ENCODE measurements at places on chromosomes 6 and 20.

DNA sequence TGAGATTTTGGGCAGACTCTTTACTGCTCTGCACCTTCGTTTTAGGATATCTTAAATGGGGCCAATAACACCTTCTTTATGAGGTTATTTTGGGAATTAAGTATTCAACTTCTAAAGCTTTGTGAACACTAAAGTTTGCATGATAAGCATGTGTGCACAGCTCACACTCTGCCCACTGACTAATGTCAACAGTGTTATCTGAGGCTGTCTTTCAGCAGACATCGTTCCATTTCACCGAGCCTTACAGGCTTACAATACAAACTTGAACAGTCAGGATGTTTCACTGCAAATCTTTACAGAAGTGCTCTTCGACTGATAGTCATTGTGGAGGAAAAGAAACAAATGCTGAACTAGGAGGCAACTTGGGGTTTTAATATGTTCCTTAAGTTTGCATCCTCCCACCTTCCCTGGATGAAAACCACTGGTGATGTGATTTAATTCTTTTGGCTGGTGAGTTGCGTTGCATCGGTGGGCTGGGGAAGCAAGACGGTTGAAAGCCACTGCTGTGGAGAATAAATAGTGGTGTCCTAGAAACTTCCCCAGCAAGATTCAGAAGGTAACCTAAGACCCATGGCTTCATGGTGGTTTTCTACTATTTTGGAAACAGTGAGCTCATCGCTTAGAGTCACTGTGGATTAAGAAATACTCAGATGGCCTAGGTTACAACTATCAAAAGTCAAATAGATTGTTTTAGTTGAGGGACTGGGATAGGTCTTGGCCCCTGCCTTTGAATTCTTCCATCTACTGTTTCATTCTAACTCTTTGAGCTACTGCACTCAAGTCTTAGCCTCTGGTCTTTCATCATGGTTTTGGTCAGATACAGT, 167.2 kb upstream of the MAP3K7 start:
- no peak for DNase-seq

GRCh38 chr6:44253307-44254101, 3.8 kb downstream of the SLC35B2 start:
- peak; percentile 43 for DNase-seq

GRCh38 chr6:150866991-150867501, 1.5 kb downstream of the MTHFD1L start:
- DNase-seq = peak; percentile 38

- DNase-seq = no peak
These were observed 43.9 kb upstream of the EEF1A1 start for GRCh38 chr6:73564578-73565345.

GRCh38 chr6:76852776-76853175, 610.5 kb downstream of the HTR1B start:
- DNase-seq = peak; percentile 16

DNA sequence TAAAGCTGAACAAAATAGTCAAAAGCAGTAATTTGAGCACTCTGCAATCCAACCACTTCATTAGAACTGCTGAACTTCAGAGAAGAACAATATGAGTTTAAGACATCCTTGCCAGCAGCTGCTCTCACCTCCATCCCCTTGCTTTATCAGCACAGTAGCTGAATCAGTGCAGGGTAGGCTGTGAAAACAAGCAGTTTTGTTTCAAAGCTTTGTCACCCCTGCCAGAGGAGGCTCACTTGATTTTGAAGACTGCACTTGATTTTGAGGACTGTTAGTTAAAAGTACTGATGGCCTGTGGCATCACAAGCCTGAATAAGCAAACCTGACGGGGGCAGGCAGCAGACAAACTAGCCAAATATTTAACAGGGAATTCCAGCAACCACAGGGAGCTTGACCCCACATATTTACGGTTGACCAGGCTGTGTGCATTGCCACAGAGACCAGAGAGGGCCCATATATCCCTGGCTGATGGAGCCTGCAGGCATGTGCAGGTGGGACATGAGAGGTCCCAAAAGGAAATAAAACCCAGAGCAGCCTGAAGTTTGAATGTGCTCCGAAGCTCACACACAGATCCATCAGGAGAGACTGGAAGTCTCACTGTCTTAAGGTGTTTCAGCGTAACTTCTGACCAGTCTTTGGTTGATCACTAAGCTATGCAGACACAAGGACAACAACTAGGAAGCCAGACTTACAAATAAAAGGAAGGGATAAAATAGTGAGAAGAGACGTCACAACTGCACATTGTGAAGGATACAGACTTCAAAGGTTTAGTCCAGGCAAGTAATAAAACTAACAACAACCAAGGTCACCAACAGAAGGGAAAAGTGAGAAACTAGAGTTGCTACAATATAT, 97.4 kb downstream of the PDSS2 start:
- peak; percentile 6 for DNase-seq

- DNase-seq = peak; percentile 37
These were observed 26.7 kb downstream of the MDN1 start for GRCh38 chr6:89792881-89793280.

DNA sequence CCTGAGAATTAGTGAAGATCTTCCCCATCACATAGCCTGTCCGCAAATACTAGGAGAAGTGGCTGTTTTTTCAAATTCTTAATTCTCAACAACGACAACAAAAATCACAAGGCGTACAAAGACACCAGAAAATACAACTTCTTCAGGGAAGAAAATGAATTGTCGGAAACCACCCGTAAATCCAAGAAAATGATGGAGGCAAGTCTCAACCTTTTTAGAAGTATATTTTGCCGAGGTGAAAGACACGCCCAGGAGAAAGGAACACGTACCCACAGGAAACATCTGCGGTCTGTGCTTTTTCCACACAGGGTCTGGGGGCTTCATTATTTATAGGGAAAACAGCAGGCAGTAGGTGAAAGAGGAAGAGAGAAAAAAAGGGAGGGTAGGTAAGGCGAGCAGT, 223.9 kb upstream of the GGTLC1 start:
- DNase-seq = no peak

- DNase-seq = peak; percentile 69
These were observed at the start of gene ISM1 for GRCh38 chr20:13220904-13221297. ISM1 (plus strand) TSS chr20:13221274; CDS start chr20:13221777, 503 bp downstream.

- no peak for DNase-seq
These were observed 36.8 kb downstream of the NTSR1 start for GRCh38 chr20:62745279-62745951.

GRCh38 chr6:56758553-56758952, 115.9 kb upstream of the DST start:
- DNase-seq = no peak

DNA sequence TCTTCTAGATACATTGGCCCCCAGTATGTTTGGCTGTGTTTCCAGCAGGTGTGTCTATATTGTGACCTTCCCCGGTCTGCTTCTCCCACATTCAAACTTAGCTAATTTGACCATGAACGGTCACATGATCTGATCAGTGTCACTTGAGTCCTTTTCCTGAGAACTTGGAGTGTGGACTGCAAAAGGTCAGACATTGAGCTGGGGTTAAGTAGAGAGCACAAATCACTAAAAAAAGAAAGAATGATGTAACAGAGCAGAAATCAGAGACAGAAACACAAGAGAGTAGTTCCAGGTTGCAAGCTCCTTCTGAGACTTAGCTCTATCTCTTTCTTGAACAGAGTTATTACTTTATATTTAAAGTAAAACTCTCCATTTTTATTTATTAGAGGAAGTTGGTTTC, 733.9 kb downstream of the CBLN4 start:
- no peak for DNase-seq

DNA sequence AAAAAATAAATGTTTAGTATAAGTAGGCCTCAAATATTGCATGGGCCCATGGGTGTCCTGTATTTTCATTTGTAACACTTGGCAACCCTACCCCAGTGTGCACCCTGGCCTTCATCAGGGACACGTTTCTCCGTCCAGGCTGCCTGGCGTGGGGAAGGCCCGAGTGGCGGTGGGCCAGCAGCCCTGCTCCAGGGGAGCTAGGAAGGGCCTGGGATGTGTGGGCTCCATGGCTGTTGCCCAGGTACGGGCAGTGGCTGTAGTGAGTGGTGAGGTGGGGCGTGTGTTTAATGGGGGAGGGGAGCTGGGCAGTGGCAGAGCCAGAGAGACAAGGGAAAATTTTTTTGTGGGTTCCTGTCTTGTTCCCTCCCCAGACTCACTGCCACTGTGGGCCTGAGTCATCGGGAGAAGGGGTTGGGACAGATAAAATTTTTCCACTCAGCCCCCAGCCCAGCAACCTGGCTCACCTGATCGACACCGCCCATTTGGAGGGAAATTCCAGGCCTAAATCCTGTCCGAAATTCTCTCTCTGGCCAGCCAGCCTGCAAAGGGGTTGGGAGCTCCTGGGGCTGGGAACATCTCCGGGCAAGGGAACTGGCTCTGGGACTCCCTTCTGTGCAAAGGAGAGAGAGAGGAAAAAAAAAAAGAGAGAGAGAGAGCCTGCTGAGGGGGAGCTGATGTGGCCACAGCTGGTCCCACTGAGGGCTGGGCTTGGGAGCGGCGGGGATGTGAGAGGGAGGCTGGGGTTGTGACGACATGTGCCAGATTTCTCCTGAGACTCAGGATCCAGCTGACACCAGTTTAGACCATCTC, 32.5 kb upstream of the VEGFA start:
- no peak for DNase-seq

DNA sequence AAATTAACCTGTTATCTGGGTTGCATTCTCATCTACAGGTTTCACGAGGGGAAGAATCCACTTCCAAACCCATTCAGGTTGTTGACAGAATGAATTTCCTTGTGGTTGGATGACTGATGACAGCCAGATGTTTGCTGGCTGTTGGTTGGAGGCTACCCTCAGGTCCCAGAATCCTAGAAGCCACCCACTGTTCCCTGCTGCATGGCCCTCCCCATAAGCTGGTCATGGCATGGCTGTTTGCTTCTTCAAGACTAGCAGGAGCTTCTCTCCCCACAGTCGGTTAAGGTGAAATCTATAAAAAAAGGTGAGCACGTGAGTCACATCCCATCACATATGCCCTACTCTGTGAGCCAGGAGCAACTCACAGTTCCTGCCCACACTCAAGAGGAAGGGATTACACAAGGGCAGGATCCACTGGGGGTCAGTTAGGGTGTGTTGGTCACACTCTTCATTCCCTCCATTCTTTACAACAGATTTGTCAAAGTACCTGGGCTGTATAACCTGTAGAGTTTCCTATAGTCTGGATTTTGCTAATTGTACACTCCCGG, 19.5 kb upstream of the RPS10 start:
- no peak for DNase-seq

DNA sequence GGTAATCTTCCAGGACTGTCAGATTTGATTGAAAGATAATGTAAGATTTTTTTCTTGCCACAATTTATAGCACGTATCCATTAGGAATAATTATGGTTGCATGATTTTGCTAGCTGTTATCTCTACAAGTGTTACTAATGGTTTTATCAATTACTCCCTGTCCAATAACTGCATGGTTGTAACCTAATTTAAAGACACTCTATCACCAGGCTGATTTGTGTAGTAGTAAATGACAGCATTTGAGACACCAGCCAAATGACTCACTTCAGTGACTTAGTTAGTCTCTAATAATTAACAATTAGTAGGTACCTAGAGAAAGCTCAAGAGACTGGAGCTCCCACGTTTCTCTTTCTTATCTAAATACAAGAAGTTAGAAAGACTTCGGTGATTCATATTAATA, 453.8 kb upstream of the POU3F2 start:
- no peak for DNase-seq

DNA sequence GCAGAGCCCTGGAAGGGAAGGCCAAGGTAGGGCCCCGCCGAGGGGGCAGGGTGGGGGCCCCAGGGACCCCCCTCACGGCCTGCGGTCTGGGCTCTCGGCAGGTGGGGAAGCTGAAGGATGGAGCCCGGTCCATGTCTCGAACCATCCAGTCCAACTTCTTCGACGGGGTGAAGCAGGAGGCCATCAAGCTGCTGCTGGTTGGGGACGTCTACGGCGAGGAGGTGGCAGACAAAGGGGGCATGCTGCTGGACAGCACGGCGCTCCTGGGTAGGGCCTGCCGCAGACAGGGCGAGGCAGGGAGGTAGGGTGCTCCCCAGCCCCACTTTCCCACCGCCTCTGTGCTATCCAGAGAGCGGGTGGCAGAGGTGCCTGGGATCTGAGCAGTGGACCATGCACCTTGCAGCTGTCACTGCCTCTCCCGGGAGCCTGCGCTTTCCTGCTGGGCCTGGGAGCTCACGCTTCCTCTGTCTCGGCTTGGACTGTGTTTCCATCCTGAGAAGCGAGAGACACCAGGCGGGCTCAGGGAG, 83.1 kb downstream of the SYNJ2 start:
- no peak for DNase-seq

GRCh38 chr6:6315660-6316059, 4.8 kb downstream of the F13A1 start:
- DNase-seq = peak; percentile 25

DNA sequence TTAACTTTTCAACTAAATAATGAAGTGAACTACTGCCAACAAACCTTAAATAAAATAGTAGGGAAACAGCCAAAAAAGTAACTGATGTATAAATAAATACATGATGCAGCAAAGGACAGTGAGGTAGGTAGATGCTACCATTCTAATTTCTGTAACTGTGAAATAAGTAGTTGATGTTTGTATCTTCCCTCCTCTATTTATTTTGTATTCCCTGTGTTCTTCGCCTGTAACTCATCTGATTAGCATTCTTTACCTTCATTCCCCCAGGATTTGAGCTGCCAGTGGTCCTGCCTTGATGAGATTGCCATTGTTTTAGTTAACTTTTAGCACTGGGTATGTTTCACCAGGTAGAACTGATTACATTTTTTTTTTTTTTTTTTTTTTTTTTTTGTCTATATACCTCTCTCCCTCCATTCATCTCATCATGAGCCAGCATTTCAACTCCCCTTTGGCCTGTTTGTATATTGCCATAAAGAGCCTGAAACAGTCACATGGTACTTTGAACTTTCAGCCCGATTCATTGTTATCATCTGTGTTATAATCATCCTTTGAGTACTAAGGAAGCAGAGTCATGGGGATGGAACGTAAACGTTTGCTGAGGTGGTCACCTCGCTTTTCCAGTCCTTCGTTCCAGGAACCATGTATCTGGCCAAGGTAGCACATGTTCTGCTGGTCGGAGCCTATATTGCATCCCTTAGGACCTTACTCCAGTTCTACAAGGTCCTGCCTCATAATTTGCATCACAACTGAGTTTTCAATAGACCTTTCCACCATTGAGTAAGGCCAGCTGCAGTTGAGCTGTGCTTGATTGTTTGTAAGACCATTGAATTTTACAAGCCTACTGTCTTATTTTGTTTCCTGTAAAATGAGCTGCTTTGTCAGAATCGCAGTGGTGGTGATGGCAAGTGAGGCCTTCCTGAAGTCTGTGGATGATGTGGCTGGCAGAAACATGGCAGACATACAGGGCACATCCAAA, 107.6 kb downstream of the JAG1 start:
- DNase-seq = peak; percentile 95

DNA sequence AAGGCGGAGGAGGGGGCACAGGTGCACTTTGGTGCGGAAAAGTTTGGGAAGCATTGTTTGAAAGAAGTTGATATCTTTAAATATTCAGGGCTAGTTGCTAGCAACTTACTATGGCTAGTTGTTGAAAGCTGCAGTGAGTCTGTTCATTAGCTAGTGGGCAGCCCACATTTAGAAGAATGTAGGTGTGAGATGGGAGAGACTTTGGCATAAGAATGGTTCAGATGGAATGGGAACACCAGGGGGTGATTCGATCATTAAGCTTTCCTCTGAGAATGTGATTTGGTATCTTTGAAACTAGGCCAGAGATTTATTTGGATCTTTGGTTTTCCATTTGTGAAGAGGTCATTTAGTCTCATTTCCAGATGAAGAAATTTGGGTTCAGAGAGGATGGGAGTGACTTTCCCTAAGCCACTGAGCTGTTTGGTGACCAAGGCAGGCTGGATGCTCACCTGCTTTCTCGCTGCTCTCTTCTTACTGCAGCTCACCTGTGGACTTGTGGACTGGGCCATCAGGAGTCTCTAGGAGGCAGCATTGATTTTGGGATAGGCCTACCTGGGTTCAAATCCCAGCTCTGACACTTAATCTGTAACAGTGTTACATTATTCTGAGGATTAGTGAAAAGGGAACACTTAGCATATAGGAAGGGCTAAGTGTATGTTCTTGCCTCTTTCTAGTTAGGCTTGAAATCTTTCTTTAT, 62.9 kb downstream of the CARMIL1 start:
- DNase-seq = no peak

Data from Caki2 (cell line).